Stimulated activated CD8-positive, alpha-beta memory T cell treated with anti-CD3 and anti-CD28 coated beads, Interleukin-7, amount 100 ng/mL, for 1 hour (primary cell): ENCODE measurements at places on chromosomes 13 and 19.

- DNase-seq = no peak
Measured at GRCh38 chr13:49633710-49634109, 5.4 kb downstream of the ARL11 start.

DNA sequence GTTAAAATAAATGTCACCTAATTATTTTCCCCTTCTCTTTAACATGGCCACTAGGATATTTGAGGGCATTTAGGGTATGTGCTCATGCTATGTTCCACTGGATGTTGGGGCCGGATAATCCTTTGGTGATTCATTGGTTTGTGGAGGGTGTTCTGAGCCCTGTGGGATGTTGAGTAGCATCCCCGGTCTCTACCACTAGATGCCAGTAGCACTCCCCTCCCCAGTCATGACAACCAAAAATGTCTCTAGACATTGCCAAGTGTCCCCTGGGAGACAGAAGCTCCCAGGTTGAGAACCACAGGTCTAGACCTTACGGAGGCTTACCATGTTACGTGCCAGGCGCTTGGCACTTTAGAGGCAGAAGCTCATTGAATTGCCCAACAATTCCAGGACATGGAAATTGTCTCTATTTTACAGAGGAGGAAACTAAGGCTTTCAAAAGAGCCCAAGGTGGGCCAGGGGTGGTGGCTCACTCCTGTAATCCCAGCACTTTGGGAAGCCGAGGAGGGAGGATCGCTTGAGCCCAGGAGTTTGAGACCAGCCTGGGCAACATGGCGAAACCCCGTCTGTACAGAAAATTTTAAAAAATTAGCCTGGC is 14.1 kb downstream of the SHANK1 start:
- no peak for DNase-seq

DNA sequence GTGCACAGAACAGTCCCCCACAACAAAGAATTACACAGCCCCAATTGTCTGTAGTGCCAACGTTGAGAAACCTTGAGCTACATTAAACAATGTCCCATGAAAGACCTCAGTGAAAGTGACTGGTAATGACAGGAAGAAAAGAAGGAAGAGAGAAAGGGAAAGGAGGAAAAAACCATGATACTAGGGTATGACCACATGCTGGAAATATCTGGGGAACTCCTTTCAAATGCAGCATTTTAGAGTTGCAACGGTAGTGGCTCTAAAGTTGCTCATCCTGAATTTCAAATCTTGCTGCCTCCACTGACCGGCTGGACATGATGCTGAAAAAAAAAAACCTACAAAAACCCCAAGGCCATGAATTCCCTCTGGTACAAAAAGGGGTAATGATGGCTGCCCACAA is 26.5 kb downstream of the FPR3 start:
- no peak for DNase-seq

DNA sequence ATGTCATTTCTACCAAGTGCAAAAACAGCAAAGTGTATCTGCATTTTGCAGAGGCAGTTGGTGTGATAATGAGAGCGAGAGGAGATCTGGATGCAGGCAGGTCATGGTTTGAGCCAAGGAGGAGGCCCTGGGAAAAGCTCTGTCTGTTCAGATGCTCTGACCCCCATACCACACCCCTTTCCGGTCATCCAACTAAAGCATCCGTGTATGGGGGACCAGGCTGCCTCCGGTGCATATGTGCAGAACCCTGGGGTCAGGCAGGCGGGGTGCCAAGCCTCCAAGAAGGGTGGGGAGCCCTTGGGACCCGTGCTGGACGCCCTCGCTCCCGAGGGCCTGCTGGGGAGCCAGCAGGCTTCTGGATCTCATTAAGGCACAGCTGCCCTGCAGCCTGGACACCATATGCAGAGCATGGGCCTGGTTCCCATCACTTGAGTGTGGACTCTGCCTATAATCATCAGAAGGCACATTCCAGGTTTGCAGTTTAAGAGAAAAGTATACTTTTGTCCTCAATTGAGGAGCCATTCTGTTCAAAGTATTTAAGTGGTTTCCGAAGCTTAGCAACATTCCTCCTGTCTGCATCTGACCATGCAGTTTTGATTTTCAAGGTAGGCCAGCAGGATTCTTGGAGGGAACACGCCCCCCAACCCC is 56.1 kb downstream of the ALOX5AP start:
- DNase-seq = no peak

DNA sequence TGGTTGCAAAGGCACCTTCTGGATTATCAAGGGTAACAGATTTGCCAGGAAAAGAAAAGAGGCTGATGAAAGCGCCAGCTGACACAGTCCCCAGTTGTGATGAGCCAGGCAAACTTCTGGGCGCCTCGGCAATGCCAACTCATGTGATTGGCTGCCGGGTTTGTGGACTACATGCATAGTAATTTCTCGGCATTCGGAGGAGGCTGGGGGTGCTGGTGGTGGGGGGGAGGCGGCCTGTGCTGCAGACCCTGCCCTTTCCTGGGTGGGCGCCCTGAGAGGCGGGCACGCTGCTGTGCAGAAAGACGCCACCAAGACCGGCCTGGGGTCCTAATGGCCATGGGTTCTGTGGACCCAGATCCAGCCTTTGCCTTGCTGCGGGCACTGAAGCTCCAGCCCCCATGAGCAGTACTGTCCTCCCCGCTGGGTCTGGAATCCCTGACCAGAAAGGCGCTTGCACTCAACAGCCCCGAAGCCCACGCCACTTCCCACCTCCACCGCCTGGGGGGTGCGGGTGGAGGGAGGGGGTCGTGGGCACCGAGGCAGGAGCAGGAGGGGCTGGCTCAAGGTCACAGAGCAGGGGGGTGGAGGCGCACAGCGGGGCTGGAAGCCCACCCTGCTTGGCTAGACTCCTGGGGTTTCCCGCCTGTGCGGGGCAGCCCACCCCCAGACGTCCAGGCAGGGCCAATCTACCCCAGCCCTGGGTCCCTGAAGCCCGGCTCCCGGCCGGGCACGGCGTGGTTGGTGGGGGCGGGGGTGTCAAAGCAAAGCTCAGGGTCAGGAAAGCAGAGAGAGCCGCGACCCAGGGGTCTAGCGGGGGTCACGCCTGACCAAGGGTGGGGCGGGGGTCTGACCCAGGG is 1.0 kb downstream of the DIRAS1 start:
- no peak for DNase-seq

GRCh38 chr19:51514866-51515481 is 13.4 kb upstream of the SIGLEC12 start:
- DNase-seq = no peak

DNA sequence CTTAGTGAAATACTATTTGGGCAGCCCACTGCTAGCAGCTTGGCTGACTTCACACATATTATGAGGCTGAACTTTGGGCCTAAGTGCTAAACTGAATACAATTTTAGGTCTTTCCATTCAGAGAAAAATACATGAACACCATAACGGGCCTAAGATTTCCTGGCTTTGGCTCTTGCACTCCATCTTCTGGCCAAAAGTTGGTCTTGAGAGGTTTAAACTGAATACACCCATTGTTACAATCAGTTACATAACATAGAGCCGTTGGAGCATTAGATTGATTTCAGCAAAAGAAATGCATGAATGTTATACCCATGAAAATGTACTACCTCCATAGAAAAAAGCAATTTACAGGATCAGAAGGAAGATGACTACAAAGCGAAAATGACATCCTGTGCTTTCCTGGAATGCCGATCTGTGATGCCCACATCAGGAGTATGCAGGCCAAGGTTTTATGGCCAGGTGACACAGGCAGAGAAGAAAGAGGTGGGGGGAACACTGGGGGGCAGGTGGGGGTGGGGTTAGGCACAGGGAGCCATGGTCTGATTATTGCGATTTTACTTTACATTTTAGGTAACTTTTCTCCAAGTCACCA is 11.1 kb upstream of the SHISA2 start:
- no peak for DNase-seq

DNA sequence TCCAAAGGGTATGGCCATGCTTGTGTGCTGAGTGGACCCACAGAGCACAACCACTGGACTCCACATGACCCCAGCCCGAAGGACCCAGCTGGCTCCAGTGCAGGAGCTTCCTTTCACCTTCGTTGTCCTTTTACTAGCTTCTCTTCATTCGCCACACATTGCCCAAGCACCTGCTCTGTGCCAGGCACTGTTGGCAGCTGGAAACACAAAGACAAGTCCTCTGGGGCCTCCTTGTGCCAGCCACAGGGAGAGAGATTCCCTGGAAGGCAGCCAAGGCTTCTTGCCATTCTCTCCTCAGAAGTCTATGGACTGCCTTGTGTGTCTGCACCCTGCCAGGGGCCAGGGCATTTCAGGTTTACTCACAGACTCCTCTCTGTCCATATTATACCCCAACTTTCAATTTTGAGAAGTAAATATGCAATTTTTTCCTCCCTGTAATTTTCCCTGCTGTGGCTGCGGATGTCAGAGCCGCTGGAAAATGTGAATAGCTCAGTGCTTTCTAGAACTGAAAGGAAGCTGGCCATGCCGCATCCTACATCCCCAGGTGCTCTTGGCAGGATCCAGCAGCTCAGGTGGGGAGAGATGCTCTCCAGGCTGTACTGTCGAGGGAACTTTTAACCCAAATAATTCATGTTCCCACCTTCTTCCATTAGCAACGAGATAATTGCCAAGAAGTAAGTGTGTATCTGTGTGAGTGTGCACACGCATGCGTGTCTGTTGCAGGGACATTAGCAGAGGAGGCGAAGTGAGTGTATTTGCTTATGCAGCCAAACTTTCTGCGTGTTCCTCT is 57.2 kb downstream of the CHST8 start:
- DNase-seq = no peak

- DNase-seq = no peak
Measured at GRCh38 chr13:45695198-45695730, 6.9 kb upstream of the CBY2 start.

- DNase-seq = no peak
Measured at GRCh38 chr19:5112681-5113575, 144.0 kb downstream of the KDM4B start.

DNA sequence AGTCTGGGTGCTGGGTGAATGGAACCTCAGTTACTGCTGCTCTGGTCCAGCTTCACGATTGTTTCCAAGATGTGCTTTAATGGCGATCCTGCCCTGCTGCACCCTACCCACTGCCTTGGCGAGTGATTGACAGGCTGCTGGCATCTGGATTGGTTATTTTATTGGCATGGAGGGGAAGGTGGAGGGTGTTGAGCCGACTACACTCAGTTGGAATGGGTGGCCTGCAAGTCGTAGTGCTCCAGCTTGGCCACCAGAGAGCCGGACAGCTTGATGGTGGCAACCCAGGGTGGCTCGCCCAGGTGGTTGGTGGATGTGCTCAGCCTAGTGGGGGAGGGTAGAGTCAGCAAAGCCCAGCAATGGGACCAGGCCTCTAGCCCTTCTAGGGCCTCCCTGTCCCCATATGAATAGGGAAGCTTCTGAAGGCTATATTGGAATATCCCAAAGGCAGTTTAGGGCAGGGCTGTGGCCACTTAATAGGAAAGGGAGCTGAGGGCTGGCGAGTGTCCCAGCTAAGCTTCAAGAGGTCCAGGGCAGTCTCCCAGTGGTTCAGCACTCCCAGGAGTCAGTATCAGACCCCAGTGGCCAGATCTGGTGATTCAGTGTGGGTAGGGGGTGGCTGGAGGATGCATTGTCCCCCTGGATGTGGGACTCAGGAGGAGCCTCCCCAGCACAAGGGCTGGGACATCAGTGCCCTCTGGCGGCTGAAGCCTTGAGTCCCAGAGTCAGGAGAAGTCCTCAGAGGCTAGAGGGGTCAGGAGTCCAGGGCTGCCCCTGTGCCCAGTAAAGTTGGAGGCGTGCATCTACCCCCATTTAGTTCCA is 3.4 kb downstream of the GGN start:
- DNase-seq = no peak

GRCh38 chr19:22893855-22894270 is 61.8 kb downstream of the ZNF723 start:
- DNase-seq = no peak

- DNase-seq = no peak
Measured at GRCh38 chr19:42325896-42326771, 699 bp downstream of the MEGF8 start.

DNA sequence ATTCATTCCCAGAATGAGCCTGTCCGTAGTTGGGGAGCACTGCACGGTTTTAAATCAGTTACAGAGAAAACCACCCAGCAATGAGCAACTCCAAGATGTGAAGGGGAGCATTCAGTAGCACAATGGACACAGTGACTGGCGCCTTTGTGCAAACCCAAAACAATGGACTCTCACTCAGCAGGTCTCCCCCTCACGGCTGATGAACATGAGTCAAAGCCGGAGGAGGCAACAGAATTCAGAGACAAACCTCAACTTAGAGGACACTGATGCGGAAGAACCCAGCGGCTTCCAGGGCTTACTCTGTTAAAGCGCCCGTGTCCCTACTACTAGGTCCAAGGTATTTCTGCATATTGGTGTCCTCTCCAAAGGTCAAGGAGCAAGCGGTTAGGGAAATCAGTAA is 17.7 kb downstream of the PLEKHF1 start:
- DNase-seq = no peak

GRCh38 chr19:17922138-17922537 is 10.7 kb upstream of the CCDC124 start:
- no peak for DNase-seq

DNA sequence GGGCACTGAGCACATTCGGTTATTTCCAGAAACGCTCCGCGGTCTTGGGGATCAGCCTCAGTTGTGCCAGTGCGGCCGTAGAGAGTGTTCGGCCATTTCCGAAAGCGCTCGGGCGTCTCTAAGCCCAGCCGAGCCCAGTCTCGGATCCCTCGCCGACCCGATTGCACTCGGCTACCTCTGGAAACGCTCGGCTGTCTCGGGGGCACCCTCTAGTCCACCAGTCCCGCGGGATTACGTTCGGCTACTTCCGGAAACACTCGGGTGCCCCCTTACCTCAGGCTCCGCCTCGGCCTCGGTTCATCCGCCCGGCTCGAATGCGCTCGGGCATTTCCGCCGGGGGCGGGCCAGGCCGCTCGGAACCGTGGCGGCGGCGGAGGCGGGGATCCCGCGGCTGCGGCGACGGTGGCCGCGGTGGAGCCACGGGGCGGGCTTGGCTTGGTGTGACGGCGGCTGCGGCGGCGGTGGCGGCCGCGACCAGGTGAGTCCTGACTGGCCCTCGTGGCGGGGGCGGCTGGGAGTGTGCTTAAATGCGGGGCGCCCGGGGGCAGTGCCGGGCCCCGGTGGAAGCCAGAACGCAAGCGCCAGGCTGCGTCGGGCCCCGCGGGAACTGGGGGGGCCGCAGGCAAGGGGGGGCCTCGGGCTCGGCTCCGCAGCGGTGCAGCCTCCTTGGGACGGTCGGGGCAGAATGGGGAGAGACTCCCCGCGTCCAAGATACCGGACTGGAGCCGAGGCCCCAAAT is at the start of gene PIK3R2:
PIK3R2 (plus strand) TSS at position 347 of the 739 bp plus-strand sequence. CDS start 2,717 bp downstream, outside the sequence.
- peak; percentile 99 for DNase-seq

DNA sequence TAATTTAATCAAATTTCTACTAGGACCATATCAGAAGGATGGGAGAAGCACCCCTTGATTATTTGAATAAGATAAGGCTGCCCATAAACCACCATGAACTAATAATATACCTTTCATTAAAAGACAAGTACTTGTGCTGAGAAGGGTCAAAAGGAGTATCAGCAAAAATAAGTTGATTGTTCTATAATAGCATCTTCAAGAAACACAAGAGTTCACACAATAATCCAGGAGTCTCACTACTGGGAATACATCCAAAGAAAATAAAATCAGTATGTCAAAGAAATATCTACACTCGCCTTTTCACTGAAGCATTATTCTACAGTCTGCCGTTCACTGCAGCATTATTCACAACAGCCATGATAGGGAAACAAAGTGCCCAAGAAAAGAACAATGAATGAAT is 1310.1 kb upstream of the PCDH9 start:
- DNase-seq = no peak
